ENCODE measurements at places on chromosomes 2 and 18.

DNA sequence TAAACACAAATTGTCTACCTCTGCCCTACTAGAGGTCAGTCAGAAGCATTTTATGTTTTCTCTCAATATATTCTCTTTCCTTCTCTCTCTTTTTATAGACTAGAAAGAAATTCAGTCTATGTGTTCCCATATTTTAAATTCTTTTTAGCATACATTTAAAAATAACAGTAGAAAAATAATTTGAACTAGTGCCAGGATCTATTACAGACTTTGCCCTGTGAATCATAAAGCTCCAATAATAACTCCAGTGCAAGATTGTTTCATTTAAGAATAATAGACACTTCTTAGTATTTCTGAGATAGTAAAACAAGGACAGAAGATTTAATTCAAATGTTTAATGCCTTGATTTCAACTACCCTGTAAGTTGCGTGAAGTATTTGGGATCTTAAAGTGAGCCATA, 60.1 kb downstream of the ITGB6 start:
- no peak for DNase-seq

- DNase-seq = no peak
These were observed 706 bp downstream of the LAMA1 start for GRCh38 chr18:7116792-7117389.

GRCh38 chr2:23414871-23415270, 29.9 kb downstream of the KLHL29 start:
- DNase-seq = no peak

DNA sequence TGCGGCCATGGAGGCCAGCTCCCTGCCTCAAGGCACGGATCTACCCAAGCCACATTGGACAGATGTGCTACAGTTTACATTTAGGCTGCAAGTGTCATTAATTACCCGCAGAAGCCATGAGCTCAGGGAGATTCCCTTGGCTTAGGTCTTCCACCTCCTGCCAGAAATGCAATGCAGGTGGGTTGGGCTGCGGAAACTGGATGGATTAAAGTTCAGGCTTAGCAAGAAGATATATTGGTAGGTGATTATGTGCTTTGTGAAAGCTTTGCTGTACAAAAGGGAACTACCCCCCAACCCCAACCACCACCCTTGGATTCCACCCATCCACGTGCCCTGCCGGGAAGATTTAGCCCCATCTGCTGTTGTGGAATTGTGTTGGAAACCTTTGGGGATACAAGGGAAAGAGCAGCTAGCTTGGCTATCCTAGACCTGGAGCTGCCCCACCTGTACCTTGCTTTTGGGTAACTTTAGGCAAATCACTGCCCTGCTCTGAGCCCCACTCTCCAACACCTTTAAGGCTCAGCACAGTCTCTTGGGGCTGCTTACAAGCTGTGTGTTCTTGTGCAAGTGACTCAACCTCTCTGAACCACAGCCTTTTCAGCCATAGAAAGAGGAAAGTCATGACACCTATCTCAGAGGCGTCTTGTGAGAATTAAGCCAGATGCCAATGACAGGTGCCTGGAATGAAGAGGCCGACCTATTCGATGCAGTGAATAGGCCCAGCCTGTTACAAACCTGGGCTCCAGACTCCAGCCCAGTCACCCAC, 141.6 kb upstream of the GLI2 start:
- no peak for DNase-seq

DNA sequence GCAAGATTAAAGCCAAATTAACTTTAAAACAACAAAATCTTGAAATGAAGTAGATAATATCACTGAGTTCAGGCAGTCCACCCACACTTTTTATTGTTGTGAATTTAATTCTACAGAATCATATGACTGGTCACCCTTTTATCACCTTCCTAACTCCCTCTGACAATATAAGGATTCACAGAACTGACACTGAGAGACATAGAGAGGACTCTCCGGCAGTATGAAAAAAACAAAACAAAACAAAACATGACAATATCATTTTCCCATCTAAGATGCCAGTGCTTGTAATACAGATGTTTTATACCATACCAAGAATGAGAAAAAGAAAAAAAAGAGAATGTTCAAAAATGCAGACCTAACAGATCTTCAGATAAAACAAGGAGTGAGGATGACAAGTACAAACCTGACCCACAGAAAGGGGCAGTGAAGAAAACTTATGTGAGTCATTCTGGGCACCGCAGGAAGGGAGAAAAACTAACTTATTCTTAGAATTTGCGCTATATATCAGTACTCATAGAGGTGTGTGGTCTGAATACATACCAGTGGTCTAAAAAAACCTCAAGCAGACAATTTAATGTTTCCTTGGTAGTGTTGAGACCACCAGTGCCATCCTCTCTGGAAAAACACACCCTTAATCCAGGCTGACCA, 136.6 kb downstream of the ZAP70 start:
- no peak for DNase-seq

GRCh38 chr2:149188291-149188690, 142.1 kb upstream of the LYPD6 start:
- DNase-seq = no peak

DNA sequence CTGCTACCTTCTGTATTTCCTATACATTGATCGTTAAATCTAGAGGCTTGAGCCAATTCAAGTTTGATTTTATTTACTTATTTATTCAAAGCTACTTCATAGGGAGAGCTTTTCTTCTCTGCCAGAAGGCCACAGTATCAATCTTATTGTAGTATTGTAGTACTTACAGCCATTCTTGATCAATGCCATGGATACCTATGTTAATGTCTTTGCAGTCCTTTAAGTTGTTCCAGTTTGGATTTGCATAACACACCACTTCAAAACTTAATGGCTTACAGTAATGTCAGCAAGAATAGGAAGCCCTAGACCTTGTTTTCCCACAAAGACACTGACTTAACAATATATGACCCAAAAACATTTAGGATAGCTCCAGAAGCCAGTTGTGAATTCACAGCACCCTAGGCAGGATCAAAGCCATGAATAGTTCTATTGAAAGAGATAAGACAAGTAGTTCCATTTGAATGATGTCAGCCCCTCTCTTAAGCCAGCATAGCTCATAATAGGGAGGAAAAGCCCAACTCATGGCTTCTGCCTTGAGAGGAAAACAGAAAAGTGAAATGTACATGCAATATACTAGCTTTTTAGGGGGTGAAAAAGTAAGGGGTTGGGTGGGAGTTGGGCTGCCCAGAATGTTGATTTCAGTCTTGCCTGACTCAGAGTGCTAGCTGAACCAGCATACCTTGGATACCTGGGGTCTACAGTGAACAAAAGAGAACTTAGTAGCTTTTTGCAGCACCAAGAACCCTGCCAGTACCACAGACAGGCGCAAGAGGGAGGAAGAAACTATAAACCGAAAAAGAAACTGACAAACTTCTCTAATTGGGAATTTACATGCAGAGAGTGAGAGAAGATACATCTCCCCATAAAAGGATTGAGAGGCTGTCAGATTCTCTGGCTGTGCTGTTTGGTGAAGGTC, 101.4 kb downstream of the CAMKMT start:
- DNase-seq = no peak

GRCh38 chr2:241190291-241190981, 2.0 kb downstream of the ANO7 start:
- no peak for DNase-seq

All from cerebellar nuclear complex (tissue), 1 donor.